ENCODE measurements at places on chromosomes 5 and 9.

DNA sequence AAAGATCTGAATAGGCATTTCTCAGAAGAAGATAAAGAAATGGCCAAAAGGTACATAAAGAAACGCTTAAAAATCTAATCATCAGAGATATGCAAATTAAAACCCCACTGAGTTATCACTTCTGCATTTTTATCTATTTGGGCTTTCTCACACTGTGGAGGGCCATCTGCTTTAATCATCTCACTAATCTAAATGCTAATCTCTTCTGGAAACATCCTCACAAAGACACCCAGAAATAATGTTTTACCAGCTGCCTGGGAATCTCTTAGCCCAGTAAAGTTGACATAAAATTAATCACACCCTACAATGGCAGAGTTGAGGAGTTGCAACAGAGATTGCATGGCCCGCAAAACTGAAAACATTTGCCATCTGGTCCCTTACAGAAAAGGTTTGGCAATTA lies 407.9 kb upstream of the CYLC2 start:
- no peak for DNase-seq

DNA sequence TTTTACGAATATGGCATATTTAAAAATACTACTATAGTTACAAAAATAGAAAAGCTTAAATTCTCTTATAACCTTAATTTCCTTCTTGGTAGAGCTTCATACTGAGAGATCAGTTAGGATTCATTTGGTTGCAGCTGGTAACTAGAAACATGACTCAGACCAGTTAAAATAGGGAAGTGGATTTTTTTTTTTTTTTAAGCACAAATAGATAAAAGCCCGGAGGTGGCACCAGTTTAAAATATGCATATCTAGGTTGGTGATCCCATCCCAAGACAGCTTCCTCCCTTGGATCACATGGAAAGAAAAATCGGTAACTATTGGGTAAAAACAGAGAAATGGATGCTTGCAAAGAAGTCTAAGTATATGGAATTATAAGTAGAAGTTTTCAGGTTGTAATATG lies 1634.3 kb downstream of the MAT2B start:
- DNase-seq = no peak

DNA sequence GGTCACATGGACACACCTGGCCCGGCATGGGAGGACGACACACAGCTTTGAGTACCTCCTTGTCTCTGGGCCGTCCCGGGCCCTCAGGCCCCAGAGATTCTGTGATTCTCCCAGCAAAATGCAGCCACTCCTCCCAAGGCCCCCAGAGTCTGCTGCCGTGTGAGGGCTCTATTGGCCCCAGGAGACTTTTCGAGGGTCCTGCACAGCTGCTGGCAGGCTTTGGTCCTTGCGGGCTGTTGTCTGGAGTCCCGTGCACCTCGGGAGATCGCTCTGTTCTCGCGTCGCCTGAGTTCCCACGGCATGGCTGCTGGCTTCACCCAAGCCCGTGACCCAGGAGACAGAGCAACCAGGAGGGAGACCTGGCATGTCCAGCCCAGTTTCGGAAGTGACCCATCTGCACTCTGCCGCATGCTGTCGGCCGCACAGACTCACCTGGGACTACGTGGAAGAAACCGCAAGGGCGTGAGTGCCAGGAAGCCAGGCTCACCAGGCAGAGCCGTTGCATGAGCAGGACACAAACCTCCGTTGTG lies 46.8 kb upstream of the NKD2 start:
- no peak for DNase-seq

DNA sequence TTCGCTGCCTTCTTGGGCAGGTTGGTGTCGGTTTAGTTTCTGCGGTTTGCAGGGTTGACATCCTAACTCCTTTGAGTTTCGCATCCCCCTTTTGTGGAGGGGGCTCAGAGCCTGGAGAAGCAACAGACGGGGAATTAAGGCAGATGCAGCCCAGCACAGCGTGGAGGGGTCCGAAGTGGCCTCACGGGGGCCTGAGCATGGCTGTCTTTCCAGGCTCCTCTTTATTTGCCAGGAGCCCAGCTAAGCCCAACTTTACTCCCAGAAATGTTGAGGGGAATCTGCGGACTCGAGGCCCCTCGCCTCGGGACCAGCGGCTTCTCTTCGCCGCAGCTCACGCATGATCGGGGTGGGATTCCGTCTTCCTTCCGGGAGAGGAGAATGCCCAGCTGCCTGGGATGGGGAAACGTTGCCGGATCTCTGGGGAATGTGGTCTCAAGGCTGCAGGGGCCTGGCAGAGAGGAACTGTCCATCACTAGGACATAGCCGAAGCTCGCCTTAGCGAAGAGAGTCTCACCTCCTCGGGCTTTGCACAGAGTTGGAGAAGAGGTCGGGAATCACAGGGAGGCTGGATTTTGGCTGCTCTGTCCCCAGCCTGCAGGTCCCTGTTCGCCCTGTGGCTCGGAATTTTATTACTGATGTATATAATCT lies 1.3 kb downstream of the RAI14 start:
- DNase-seq = peak; percentile 50

DNA sequence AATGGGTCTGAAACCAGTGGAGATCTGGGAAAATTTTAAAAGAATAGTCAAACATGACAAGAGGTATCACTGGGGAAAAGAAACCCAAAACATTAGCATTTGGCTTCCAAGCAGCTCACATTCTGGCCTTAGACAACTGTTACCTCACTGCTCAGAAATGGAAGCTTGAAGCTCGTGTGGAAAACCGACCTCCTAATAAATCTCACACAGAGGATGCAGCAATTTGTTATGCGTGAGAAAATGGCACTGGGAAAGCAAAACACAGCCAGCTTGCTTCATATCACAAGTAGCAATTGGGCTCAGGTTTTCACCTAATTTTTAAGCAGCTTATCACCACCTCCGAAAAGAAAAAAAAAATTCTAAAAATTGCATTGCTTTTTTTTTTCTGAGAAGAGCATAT lies 103.3 kb upstream of the TAS2R1 start:
- DNase-seq = no peak

GRCh38 chr9:12903316-12903715 lies 128.5 kb downstream of the LURAP1L start:
- no peak for DNase-seq

DNA sequence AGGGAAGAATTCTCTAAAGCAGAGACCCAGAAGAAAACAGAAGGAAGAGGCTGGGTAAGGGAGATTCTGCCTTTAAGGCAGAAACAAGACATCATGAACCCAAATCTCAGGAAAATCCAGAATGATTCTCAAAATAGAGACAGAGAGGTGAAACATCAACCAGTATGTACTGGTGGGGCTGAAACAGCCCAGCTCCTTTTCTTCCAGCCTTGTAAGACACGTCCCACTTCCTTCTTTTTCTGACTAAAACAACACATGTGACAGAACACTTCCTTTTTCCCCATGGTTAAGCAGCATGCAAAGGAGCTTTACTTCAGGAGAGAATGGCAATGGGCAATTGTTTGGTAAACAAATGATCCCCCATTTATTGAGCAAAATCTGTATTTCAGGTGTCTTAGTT lies 230.8 kb upstream of the NR4A3 start:
- DNase-seq = no peak

- no peak for DNase-seq
Observed at GRCh38 chr5:43367453-43367852, 44.7 kb downstream of the CCL28 start.

DNA sequence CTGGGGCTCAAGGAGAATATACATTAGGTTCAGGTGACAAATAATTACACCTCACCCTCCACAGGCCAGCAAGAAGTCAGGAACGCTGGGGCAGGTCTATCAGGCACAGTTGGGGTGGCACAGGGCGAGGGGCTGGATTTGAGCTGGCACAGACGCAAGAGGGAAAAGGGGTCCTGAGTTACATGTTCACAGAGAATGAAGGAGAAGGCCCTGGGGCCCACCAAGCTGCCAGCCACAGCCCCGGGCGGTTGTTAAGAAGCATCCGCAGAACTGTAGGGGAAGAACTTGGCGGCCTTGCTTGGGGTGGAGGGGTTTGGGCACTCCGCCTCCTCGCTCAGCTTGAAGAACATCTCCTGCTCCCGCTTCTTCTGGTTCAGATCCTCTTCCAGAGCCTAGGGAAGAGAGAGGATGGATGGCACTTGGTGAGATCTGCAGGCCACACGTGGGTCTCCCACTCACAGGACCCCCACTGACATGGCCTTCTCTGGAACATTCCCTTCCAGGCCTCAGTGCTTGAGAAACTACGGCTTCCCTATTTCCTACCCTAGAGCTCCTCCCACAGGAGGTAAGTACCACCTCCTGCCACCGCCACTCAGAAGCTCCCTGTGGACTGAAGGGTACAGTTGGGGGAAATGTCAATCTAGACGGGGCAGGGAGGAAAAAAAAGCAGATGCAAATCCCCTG lies 38.3 kb upstream of the FBXW11 start:
- no peak for DNase-seq

DNA sequence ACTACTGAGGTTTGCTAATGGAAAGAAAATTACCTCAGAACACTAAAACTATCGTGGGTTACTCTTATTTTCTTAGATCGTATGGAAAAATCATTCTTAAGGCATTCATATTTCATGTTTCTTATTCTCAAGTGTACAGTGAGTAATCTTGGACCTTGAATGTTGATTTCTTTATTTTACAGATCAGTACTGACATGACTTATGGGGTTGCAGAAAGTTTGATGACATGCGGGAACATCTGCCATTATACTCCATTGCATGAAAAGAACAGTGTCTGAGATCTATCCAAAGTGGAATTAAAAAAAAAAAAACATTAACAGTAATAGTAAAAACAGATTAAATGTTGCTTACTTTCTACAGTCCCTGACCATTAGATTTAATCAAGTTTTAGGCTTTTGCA lies 1290.2 kb upstream of the WWC1 start:
- DNase-seq = no peak

GRCh38 chr9:7591501-7591900 lies 208.1 kb downstream of the DMAC1 start:
- no peak for DNase-seq

DNA sequence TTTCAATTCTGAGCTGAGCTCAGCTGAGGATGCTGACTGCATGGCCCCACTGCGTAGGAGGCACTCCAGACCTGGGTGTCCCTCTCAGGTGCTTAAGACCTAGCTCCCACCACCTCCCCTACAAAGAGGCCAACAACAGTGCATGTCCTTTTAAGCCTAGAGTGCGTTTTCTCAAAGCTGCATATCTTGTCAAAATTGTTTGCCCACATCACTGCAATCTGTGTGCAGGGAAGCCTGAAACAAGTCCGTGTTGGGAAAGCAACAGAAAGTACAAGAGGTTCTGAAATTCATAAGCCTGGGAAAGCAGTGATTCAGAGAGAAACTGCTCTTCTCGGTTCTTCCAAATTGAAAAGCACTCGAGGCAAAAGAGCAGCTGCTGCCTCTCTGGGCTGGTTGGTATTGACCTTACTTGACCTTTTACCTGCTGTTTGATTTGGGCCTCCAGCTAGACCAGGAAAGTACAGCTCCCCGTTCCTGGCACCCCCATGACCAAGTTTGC lies 238.4 kb downstream of the NR2F1-AS1 start:
- no peak for DNase-seq

- DNase-seq = no peak
Observed at GRCh38 chr5:157930710-157931109, 71.8 kb upstream of the CLINT1 start.
